ENCODE measurements at places on chromosomes 1 and 21.

- no peak for DNase-seq
These were observed 3.9 kb downstream of the NIT1 start for GRCh38 chr1:161121834-161122233.

DNA sequence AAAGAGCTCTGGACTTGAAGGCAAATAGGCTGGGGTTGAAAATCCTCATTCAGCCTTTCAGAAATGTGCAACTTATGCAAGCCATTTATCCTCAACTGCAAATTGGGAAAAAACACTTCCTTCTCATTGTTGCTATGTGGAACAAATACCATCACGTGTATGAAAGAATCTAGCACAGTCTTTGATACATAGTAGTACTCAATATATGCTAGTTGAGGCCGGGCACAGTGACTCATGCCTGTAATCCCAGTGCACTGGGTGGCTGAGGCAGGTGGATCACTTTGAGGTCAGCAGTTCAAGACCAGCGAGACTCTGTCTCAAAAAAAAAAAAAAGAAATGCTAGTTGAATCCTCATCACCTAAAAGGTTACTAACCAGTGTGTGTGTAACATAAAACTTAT, 8.2 kb downstream of the PI4KB start:
- DNase-seq = no peak

DNA sequence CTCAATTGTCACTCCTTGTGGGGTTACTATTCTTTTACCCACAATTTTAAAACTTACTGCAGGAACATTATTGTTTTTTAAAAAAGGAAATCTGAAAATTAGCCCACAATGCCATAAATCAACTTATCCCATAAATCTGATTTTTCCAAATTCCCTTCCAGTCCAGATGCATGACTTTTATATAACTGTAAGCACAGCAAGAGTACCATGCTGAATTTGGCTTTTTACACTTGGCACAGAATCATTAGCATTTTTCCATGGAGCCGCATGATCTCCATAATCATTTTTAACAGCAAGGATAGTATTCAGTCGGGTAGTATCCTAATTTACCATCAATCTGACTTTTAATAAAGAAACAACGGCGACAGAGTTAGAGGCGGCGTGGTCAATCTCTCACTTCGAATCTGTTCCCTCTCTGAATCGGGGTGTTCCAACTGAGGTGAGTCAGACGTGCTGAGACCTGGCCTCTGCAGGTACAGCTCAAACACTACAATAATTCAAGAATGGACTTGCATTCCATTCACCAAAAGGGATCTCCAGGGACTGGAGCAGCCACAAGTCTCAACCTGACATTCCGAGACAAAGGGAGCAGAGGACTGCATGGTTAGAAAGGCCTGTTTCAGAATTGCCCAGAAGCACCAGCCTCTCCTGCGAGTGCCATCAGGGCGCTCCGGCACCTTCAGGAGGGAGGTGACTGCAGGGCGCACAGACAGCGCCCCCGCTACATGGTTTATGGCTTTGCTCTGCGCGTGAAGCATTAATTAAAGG, 48.9 kb downstream of the SLC66A1 start:
- no peak for DNase-seq

GRCh38 chr21:36132696-36133095, 2.2 kb upstream of the CBR3 start:
- DNase-seq = no peak

DNA sequence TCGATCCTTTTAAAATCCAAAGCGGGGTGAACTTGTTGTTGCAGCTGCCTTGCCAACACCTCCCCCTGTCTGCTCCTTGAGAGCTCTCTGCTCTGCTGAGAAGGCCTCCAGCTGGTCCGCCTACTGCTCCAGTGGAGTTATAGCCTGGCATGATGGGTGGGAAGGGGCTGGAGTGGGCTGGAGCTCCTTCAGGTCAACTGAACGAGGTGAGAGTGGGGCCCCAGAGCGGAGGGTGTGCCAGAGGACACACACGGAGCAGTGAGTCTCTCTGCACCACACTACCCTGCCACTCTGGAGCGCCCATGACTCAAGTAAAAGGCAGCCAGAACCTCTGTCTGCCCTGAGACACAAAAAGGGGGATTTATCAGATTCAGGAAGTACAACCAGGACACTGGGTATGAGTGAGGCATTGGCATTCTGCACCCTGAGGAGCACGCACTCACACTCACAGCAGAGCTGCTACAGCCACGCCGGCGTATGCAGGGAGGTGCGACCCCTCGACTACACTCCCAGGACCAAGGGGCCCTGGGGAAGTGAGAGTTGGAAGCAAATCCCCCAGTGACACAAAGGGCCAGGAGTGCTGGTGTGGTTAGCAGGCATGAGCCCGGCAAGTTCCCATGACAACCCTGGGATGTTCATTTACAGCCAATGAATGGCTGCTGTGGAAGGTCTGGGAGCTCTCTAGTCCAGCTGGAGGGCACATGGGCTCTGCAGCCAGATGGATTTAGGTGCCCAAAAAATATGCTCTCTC, 28.0 kb upstream of the EVA1B start:
- DNase-seq = no peak

DNA sequence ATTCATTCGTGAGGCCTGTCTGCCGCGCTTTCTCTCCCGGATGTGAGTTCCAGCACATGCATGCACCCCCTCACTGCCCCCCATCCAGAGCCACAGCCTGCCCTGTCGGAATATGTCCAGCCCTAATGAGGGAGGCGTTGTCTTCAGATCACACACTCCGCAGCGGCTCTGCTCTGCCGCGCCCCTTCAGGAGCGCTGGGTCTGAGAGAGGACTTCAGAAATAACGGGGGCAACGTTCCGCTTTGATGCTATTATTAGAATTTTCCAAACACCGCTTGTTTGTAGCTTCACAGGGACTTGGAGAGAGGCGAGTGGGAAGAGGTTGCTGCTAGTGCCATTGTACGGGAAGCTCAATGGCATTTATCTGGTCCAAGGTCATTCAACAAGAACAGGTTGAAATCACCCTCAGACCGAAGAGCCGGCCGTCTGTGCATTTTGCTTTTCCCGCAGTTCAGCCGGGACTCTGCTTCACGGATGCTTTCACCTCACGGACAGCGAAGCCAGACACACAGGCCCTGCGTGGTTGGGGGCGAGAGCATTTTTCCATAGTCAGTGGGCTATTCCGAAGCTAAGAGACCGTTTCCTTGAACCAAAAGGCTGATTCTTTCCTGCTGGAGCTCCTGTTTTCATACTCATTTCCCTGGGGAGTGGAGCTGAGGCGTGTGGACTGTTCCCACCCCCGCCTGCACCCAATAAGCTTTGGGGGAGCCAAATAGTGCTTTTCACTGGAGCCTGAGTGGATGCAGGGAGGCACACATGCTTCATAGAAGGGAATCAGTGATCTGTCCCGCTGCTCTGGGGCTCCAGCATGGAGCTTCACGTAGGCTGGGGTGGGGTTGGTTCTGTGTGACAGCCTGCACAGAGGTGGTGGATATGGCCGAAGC, 69.7 kb downstream of the GALNT2 start:
- DNase-seq = no peak

DNA sequence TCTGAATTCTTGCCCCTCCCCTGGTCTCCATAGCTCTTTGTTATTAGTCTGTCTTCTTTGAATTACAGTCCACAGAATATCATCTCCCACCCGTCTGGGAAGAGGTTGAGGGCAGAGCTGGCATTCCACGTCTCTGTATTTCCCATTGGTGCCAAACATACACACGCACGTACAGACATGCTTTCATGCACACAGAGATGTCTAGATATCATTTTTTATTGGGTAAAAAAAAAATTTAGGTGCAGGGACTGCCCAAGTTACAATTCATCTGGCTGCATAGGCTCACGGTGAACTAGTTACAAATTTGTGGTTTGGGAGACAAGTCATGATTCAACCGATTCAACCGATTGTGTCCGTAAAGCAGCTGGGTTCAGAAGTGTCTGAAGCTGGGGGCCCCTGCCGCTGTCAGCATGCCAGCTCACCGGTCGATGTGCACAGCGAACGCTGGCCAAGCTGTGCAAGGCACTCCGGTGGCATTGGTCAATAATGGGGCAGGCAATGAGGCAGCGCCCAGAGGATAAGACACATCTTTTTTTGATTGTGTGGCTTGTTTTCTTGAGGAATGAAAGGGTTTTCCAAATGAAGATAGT, 73.7 kb downstream of the KCNN3 start:
- DNase-seq = no peak

- no peak for DNase-seq
These were observed 3.7 kb upstream of the SLC1A7 start for GRCh38 chr1:53145942-53146708.

GRCh38 chr1:162678439-162678838, 46.2 kb downstream of the DDR2 start:
- no peak for DNase-seq

GRCh38 chr21:36728371-36729111, 29.6 kb downstream of the SIM2 start:
- no peak for DNase-seq

- DNase-seq = no peak
These were observed 25.0 kb downstream of the LRRC8C start for GRCh38 chr1:89657886-89658285.

DNA sequence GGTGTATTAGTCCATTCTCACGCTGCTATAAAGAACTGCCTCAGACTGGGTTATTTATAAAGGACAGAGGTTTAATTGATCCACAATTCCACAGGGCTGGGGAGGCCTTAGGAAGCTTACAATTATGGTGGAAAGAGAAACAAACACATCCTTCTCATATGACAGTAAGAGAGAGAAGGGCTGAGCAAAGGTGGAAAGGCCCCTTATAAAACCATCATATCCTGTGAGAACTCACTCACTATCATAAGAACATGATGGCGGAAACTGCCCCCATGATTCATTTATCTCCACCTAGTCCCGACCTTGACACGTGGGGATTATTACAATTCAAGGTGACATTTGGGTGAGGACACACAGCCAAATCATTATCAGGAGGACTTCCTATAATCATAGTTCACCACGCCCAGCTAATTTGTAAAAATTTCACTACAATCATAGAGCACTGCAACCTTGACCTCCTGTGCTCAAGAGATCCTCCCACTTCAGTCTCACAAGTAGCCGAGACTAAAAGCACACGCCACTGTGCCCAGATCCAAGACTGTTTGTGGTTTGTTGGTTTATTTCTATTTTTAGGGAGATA, 164.9 kb downstream of the RERE start:
- DNase-seq = no peak

GRCh38 chr1:228695015-228695955, 40.0 kb upstream of the RHOU start:
- DNase-seq = no peak

All from stimulated activated CD4-positive, alpha-beta T cell treated with anti-CD3 and anti-CD28 coated beads, Interleukin-1b, Interleukin-23, amount 100 ng/mL, for 24 hours (primary cell).